ENCODE measurements at places on chromosomes 12 and 14.

DNA sequence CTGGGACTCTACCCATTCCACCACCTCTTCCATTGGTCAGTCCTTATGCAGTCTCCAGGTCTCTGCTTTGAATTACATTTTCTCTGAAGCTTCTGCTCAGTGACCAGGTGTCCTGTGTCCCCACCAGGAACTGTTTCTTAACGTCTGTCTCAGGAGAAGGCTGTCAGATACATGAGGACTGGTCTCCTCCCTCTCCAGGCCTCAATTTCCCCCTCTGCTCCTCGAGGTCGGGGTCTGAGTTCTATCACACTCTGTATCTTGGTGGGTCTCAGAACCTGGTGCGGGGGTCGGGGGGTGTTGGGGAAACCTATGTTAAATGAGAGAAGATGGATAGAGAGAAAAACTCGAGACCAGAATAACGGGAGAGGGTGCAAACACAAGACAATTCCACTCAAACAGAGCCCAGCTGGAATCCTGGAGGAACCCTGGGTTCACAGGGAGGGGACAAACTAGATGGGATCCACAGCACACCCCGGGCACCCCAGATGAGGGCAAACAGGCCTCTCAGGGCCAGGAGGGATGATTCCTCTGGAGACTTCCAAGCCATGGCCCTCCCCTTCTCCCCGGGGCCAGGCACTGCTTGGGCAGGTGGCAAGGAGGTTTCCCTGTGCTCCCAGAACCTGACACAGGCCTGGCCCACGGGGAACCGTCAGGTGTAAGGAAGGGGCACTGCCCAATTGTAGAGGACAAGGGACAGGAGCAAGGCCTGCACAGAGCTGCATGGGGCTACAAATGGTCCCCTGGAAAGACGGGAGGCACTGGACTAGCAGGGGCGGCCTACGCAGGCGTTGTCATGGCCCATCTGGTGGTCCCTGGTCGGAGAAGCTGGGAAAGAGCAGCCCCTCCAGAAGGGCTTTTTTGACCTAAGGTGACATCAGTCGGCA lies 313.2 kb upstream of the DIO3 start:
- DNase-seq: no peak
- no peaks in the 10 kb centered on the region for H3K36me3 ChIP-seq
- no peaks in the 10 kb centered on the region for H3K27me3 ChIP-seq
- no peak overlapping the region for H3K4me3 ChIP-seq

- H3K36me3 ChIP-seq: no peaks in the 10 kb centered on the region
- peak; percentile 84 for DNase-seq
- H3K4me3 ChIP-seq: no peak overlapping the region
- H3K4me1 ChIP-seq: peaks cover 14% of the 10 kb centered on the region
Observed at GRCh38 chr12:51421266-51421884, 3.3 kb upstream of the SLC4A8 start.

DNA sequence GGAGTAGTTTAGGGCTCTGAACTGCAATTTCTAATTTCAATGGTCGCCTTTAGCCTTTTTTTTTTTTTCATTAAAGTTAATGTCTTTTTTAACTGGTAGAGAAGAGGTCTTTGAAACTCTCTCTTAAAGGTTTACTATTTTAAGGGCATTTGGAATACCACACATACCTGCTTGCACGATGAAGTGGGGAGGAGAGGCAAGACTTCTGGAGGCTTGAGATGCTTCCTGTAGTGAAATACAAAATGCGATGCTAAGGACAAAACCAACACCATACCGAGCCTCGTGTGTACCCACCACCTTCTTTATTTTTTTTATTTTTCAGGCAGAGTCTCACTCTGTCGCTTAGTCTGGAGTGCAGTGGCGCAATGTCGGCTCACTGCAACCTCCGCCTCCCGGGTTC lies 57.4 kb downstream of the GLT1D1 start:
- H3K4me3 ChIP-seq: no peak overlapping the region
- no peak for DNase-seq
- H3K36me3 ChIP-seq: no peaks in the 10 kb centered on the region
- H3K27ac ChIP-seq: no peak overlapping the region
- H3K4me1 ChIP-seq: peaks cover 24% of the 10 kb centered on the region
- no peaks in the 10 kb centered on the region for H3K27me3 ChIP-seq

GRCh38 chr12:89189448-89189847 lies 162.9 kb downstream of the DUSP6 start:
- no peaks in the 10 kb centered on the region for H3K36me3 ChIP-seq
- no peak for DNase-seq
- no peaks in the 10 kb centered on the region for H3K4me1 ChIP-seq

- no peaks in the 10 kb centered on the region for H3K27me3 ChIP-seq
- no peaks in the 10 kb centered on the region for H3K4me1 ChIP-seq
- no peak overlapping the region for H3K27ac ChIP-seq
- DNase-seq: no peak
- H3K36me3 ChIP-seq: no peaks in the 10 kb centered on the region
Observed at GRCh38 chr12:10919809-10920208, 9.2 kb upstream of the PRH2 start.

DNA sequence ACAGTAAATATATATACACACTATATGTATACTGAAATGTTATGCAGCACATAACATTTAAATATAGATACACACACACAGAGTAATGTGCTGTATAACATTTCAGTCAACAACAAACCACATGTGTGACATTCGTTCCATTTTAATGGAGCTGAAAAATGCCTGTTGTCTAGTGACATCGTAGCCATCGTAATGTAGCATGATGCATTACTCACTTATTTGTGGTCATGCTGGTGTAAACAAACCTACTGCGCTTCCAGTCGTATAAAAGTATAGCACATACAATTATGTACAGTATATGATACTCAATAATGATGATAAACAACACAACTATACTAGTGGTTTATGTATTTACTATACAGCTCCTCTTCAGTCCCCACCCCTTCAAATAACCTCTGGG lies 119.0 kb upstream of the SLC38A4 start:
- H3K36me3 ChIP-seq: no peaks in the 10 kb centered on the region
- no peaks in the 10 kb centered on the region for H3K27me3 ChIP-seq
- no peak overlapping the region for H3K4me3 ChIP-seq
- H3K27ac ChIP-seq: no peak overlapping the region

DNA sequence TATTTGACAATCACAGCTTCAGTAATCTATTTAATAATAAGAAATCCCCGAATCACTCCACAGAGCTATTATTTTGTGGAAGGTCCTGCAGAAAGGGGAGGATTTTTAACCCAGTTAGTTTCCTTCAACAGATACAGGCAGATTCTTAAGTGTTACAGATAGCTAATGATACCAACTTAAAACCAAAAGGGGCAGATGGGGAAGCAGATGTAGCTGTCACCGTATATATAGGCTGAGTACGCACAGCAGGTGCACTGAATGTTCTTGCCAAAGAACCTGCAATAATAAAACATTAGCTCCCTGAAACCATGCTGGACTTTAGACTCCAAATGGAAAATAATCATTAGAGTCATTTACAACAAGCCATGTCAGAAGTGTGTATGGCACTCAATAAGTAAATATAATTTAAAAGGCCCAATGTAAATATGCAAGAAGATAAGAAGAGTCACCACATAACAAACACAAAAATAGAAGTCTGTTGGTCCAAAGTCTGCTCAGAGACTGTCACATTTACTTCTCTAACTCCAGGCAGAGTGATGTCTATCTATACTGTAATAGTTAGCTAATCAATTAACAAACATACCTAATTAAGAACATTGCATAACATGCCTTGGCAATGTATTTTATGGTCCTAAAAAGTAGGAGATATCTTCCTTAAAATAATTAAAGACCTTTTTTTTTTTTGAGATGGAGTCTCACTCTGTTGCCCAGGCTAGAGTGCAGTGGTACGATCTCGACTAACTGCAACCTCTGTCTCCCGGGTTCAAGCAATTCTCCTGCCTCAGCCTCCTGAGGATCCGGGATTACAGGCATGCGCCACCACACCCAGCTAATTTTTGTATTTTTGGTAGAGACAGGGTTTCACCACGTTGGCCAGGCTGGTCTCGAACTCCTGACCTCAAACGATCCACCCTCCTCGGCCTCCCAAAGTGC lies 78.8 kb downstream of the SEC23A start:
- no peaks in the 10 kb centered on the region for H3K27me3 ChIP-seq
- no peak for DNase-seq
- peaks cover 17% of the 10 kb centered on the region for H3K4me1 ChIP-seq
- no peak overlapping the region for H3K4me3 ChIP-seq
- H3K27ac ChIP-seq: no peak overlapping the region

DNA sequence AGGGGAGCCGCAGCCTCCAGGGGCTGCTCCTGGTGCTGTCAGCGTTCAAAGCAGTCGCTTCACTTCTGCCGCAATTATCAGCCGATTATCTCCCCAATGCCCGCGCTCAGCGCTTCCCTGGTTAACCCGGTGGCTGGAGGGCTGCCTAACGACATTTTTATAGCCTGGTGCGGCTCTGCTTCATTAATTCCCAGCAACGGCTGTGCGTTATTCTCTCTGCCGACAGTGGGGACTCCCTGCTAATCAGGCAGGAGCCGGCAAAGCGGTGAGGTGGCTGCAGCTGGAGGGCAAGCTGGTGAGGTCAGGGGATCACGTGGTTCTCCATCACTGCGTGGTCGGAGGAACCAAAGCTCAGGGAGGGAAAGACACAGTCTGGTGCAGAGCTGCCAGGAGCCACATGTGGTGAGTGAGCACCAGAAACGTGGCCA lies 62.9 kb downstream of the GLRX5 start:
- H3K4me3 ChIP-seq: peak overlapping the region; percentile 13
- no peaks in the 10 kb centered on the region for H3K36me3 ChIP-seq
- no peak overlapping the region for H3K27ac ChIP-seq
- peaks cover 3% of the 10 kb centered on the region for H3K4me1 ChIP-seq
- peaks cover 21% of the 10 kb centered on the region for H3K27me3 ChIP-seq

DNA sequence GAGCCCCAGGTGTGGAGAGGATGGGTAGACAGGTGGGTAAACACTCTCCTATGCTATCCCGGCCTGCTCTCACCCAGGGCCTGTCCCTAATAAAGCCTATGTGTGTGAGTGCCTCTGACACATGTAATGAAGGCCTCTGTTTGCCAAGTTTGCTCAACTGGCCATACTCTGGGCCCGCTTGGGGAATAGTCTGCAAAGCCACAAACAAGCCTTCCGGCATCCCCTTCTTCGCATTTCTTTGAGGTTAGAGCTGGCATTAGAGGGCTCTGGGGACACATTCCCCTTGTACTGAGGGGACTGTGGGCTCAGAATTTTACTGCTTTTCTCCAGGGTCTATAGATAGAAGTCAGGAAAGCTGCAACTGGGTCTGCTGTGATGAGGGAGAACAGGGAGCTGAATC lies 240.5 kb downstream of the C12orf75 start:
- no peaks in the 10 kb centered on the region for H3K27me3 ChIP-seq
- H3K36me3 ChIP-seq: no peaks in the 10 kb centered on the region

GRCh38 chr12:7145671-7146070 lies 15.5 kb downstream of the CLSTN3 start:
- no peaks in the 10 kb centered on the region for H3K36me3 ChIP-seq
- no peaks in the 10 kb centered on the region for H3K27me3 ChIP-seq
- no peaks in the 10 kb centered on the region for H3K4me1 ChIP-seq
- DNase-seq: no peak
- H3K27ac ChIP-seq: no peak overlapping the region

- H3K4me1 ChIP-seq: no peaks in the 10 kb centered on the region
- DNase-seq: no peak
- H3K27ac ChIP-seq: no peak overlapping the region
- peaks cover 32% of the 10 kb centered on the region for H3K36me3 ChIP-seq
- no peak overlapping the region for H3K4me3 ChIP-seq
- no peaks in the 10 kb centered on the region for H3K27me3 ChIP-seq
Observed at GRCh38 chr12:131916306-131917138, 12.6 kb upstream of the PUS1 start.

DNA sequence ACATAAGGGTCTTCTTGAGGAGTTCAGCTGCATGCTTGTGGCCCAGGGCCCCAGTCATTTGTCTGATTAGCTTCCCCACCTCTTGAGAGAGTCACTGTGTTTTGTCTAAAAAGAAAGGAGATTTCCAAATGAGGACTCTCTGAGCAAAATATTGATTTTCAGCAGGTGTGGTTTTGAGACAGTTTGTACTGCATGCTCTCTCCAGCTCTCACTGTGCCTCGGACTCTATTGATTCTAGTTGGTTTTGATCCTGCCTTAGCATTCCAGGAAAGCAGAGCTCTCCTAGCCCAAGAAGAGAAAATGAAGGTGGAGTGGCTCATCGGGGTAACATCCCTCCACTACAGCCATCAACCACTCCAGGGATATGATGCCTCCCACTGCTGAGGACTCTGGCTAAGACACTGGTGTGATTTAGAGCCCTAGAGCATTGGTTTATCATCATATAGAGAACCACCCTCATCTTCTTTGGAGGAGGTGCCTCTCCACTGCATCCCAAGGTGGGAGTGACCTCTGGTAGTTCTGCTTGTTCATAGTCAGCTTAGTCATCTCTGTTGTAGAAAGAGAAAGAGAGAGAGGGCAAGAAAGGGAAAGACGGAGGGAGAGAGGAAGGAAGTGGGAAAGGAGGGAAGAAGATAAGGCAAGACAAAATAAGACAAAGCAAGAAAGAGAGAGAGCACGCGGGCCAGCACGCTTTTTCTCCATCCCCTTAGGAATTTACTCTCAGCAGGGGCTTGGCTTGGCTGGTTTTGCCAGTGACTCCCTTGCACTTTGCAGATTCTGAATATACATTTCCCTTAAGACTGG lies 365.6 kb downstream of the DPF3 start:
- H3K36me3 ChIP-seq: no peaks in the 10 kb centered on the region
- peak; percentile 29 for DNase-seq
- H3K27me3 ChIP-seq: no peaks in the 10 kb centered on the region
- no peaks in the 10 kb centered on the region for H3K4me1 ChIP-seq

GRCh38 chr14:71166180-71166837 lies 259.1 kb downstream of the PCNX1 start:
- H3K27me3 ChIP-seq: peaks cover 4% of the 10 kb centered on the region
- no peaks in the 10 kb centered on the region for H3K36me3 ChIP-seq
- H3K4me1 ChIP-seq: peaks cover 4% of the 10 kb centered on the region
- H3K4me3 ChIP-seq: no peak overlapping the region
- no peak overlapping the region for H3K27ac ChIP-seq

DNA sequence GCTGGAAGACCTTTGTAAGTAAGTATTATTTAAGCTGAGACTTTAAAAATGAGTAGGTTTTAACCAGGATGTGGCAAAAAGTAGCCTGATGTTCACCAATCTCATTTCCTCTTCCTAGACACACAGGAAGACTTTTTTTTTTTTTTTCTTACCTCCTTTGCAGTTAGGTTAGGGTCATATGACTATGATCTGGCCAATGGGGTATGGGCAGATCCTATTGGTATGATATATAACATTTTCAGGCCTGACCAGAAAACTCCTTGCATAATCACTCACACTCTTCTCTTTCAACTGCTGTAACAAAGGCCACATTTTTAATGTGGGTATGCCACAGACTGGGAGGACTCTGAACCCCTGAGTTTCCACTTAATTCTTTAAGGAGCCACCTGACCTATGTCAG lies 2.7 kb upstream of the RPS6KA5 start:
- H3K4me1 ChIP-seq: no peaks in the 10 kb centered on the region
- H3K36me3 ChIP-seq: no peaks in the 10 kb centered on the region
- no peak overlapping the region for H3K27ac ChIP-seq
- H3K4me3 ChIP-seq: no peak overlapping the region
- peak; percentile 6 for DNase-seq

DNA sequence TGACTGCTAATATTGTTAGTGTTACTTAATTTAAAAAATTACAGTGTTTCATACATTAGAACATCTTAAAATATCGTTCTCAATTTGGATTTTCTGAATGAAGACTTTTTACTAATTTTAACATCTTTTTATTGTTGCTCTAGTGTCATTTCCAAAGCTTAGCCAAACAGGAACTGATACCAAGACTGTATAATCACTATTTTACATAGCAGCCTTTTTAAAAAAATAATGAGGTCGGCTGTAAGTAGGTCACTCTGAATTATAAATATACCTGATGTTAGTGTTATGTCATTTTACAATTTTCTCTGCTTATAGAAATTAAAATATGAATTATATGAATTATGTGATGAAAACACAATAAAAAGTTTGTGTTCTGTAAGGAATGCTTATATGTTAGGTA lies 321.5 kb downstream of the TMEM117 start:
- H3K27me3 ChIP-seq: no peaks in the 10 kb centered on the region
- H3K27ac ChIP-seq: no peak overlapping the region
- H3K36me3 ChIP-seq: no peaks in the 10 kb centered on the region
- no peak overlapping the region for H3K4me3 ChIP-seq
- peaks cover 42% of the 10 kb centered on the region for H3K4me1 ChIP-seq

All from cardiac muscle cell (in vitro differentiated cells and primary cell).